ENCODE measurements at places on chromosomes 1 and 21. TPM values are rescaled to one million over a fixed set of nuclear protein-coding genes. Genes with fewer than 3 reads are reported as not detected.

- H3K36me3 ChIP-seq: no peaks in the 10 kb centered on the region
- no peaks in the 10 kb centered on the region for H3K27me3 ChIP-seq
- H3K4me3 ChIP-seq: no peak overlapping the region
- DNase-seq: no peak
- H3K27ac ChIP-seq: no peak overlapping the region
- H3K4me1 ChIP-seq: no peaks in the 10 kb centered on the region
Observed at GRCh38 chr1:108670131-108670773, 9.4 kb upstream of the HENMT1 start.

The SEC16B gene
- 2.5 TPM for total RNA-seq

The RIPK4 gene
- not detected for total RNA-seq

DNA sequence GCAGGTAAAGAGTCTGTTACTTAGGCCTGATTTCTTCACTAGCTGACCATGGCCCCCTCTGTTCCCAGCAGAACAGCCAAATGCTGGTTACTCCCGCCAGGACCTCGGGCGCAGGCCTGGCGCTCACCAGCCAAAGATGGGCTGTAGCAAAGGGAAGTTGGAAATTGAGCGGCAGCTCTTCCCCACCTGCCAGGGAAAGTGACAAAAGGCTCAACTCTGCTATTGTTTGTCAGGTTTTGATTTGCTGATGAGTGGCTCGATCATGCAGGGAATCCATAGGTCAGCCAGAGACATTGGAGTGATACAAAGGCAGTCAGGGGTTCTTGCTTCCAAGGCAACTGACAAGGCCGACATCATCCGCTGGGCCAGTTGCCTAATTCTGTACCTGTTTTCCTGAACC is 120.1 kb downstream of the ASTN1 start:
- no peaks in the 10 kb centered on the region for H3K36me3 ChIP-seq
- H3K27ac ChIP-seq: no peak overlapping the region
- H3K4me1 ChIP-seq: no peaks in the 10 kb centered on the region
- no peaks in the 10 kb centered on the region for H3K27me3 ChIP-seq
- no peak for DNase-seq

GRCh38 chr1:10900691-10901090 is 104.2 kb upstream of the CASZ1 start:
- DNase-seq: no peak
- no peak overlapping the region for H3K27ac ChIP-seq
- no peaks in the 10 kb centered on the region for H3K36me3 ChIP-seq
- H3K27me3 ChIP-seq: peaks cover 32% of the 10 kb centered on the region

GRCh38 chr1:227666286-227666685 is 68.8 kb downstream of the JMJD4 start:
- no peaks in the 10 kb centered on the region for H3K27me3 ChIP-seq
- no peak for DNase-seq
- no peak overlapping the region for H3K27ac ChIP-seq
- peaks cover 4% of the 10 kb centered on the region for H3K36me3 ChIP-seq
- no peaks in the 10 kb centered on the region for H3K4me1 ChIP-seq

The EPHB2 gene
- 0.70 TPM for total RNA-seq

DNA sequence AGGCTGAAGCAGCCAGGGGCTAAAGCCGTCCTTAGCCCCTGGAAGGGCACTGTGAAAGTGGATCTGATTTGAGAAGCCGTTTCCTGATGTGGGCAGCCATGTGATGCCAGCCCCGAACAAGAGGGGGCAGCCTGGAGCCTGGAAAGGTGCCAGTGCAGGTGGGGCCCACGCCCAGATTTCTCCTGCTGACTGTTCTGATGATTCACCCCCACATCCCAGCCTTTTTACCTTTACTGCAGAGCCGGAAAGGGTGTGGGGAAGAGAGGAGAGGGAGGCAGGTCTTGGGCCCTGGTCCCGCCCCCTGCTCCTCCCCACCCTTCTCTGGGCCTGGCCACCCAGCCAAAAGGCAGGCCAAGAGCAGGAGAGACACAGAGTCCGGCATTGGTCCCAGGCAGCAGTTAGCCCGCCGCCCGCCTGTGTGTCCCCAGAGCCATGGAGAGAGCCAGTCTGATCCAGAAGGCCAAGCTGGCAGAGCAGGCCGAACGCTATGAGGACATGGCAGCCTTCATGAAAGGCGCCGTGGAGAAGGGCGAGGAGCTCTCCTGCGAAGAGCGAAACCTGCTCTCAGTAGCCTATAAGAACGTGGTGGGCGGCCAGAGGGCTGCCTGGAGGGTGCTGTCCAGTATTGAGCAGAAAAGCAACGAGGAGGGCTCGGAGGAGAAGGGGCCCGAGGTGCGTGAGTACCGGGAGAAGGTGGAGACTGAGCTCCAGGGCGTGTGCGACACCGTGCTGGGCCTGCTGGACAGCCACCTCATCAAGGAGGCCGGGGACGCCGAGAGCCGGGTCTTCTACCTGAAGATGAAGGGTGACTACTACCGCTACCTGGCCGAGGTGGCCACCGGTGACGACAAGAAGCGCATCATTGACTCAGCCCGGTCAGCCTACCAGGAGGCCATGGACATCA is at the start of gene SFN:
Gene SFN (plus strand): TSS at position 369 of the 904 bp plus-strand sequence. CDS start 64 bp downstream, at position 433.
- no peaks in the 10 kb centered on the region for H3K4me1 ChIP-seq
- no peak within 1 kb of the TSS for H3K4me3 ChIP-seq
- no peaks in the 10 kb centered on the region for H3K27me3 ChIP-seq
- H3K36me3 ChIP-seq: no peaks in the 10 kb centered on the region

The PAQR6 gene
- total RNA-seq: 0.74 TPM

The CD5L gene
- total RNA-seq: 0.77 TPM

DNA sequence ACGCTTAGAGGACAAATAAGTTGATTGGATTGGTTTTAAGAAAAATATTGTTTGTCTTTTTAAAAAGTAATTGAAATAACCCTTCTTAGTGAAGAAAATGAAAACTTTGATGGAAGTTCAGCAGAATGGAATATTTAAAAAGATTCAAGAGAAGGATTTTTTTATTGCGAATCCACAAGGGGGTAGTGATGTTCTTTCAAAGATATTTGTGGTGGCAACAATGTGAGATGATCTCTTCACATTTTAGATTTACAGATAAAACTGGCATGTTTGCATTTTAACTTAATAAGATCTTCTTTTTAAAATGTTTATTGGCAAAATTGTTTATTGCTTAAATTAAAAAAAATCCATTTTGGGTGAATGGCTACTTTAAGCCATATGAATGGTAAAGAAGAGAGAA is 8.9 kb downstream of the CAMTA1 start:
- no peak overlapping the region for H3K4me3 ChIP-seq
- H3K4me1 ChIP-seq: peaks cover 47% of the 10 kb centered on the region
- DNase-seq: no peak
- no peaks in the 10 kb centered on the region for H3K36me3 ChIP-seq
- no peaks in the 10 kb centered on the region for H3K27me3 ChIP-seq

The KIFAP3 gene
- total RNA-seq: 75.0 TPM

- H3K4me3 ChIP-seq: no peak overlapping the region
- DNase-seq: no peak
- no peak overlapping the region for H3K27ac ChIP-seq
- H3K4me1 ChIP-seq: no peaks in the 10 kb centered on the region
Observed at GRCh38 chr1:185774394-185774793, 40.2 kb downstream of the HMCN1 start.

The NEK2 gene
- 0.34 TPM for total RNA-seq

DNA sequence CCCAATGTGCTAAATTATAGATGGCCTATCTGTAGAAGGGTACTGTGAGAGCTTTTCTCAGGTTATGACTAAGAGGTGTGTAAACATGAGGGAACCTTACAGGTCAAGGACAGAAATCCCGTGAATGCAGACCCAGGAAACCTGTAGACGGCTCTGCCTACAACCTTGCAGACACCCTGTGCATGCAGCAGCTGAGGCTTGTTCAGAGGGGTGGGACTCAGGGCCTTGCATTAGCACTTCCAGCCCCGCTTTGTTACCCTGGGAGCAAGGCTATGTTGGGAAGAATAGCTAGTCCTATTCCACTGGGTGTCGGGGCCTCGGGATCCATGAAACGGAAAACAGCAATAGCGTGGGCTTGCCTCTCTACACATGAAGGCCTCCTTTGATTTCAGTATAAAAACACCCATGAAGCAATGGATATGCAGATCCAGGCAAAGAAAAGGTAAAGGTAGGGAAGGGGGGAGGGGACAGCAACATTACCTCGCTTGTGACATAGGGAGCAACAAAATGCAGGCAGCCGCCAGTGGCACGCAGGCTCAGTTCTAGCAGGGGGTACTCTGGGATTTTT is 9.5 kb upstream of the NDUFS5 start:
- H3K27me3 ChIP-seq: no peaks in the 10 kb centered on the region
- no peak for DNase-seq
- no peak overlapping the region for H3K27ac ChIP-seq
- H3K4me3 ChIP-seq: no peak overlapping the region
- peaks cover 9% of the 10 kb centered on the region for H3K36me3 ChIP-seq

DNA sequence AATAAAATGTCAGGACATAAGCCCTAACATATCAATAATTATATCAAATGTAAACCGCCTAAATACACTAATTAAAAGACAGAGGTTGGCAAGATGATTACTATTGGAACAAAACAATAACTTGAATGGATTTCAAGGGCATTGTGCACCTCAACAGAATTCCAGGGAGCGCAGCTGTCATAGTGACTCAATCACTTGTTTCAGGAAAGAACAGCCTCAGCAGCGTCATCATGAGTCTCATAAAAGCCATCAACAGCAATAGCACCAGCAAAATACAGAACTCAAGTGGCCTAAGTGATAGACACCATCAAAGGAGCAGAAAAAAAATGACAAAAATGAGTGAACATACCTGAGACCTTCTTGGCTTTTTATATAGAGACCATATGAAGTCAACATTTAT is 632.7 kb upstream of the NR5A2 start:
- no peak overlapping the region for H3K4me3 ChIP-seq
- no peak for DNase-seq
- H3K27ac ChIP-seq: no peak overlapping the region
- no peaks in the 10 kb centered on the region for H3K27me3 ChIP-seq
- no peaks in the 10 kb centered on the region for H3K4me1 ChIP-seq
- no peaks in the 10 kb centered on the region for H3K36me3 ChIP-seq

DNA sequence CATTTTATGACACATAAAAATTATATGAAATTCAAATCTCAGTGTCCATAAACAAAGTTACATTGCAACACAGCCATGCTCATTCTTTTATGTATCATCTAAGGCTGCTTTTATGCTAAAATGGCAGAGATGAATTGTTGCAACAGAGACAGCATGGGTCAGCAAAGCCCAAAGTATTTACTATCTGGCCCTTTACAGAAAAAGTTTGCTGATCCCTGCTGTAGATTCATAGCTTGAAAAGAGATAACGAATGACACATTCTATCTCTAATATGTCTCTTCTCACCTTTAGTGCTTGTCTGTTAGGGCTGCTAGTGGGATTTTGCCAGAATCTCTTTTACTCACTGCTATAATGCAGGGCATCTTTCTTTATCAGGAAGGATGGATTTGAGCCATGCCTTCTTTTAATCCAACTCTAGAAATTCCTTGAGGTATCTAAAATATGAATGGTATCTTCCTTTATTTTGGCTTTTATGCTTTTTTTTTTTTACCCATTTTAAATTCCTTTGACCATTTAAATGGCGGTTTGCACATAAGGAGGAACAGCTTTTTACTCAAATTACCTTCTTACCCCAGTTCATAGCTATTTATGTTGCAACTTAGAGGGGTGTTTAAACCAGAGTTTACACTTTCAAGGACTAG is 598.2 kb downstream of the PLPP3 start:
- no peaks in the 10 kb centered on the region for H3K36me3 ChIP-seq
- no peaks in the 10 kb centered on the region for H3K27me3 ChIP-seq
- no peak overlapping the region for H3K27ac ChIP-seq
- no peak for DNase-seq

- H3K27ac ChIP-seq: no peak overlapping the region
- H3K4me1 ChIP-seq: no peaks in the 10 kb centered on the region
- H3K36me3 ChIP-seq: no peaks in the 10 kb centered on the region
- no peak for DNase-seq
- H3K4me3 ChIP-seq: no peak overlapping the region
Observed at GRCh38 chr1:81149649-81150325, 650.9 kb upstream of the ADGRL2 start.

Measured in heart left ventricle (tissue), 16 donors.